ENCODE measurements at places on chromosomes 13 and 19. TPM values are rescaled to one million over a fixed set of nuclear protein-coding genes. Genes with fewer than 3 reads are reported as not detected.

Gene PEAK3
- total RNA-seq: not detected

Gene CATSPERD
- total RNA-seq: not detected

Gene TMEM221
- total RNA-seq: 1.2 TPM

Gene SIGLEC6
- total RNA-seq: not detected

Gene JOSD2
- total RNA-seq: 19.0 TPM

DNA sequence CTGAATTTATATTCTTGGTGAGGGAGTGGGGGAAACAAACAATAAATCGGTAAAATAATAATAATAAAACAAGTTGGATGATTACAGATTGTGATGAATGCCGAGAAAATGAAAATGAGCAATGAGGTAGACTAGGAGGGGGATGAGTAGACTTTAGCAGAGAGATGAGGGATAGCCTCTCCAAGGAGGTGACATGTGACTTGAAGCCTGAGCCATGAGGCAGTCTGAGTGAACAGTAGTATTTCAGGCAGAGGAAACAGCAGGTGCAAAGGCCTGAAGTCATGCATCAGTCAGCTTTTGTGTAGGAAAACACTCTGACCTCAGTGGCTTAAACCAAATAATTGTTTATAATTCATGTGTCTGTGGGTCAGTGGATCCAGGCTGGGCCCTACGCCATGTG is 4.6 kb downstream of the ZNF135 start:
- DNase-seq: no peak

- no peak for DNase-seq
These were observed 6.9 kb upstream of the SULT2B1 start for GRCh38 chr19:48544856-48545750.

DNA sequence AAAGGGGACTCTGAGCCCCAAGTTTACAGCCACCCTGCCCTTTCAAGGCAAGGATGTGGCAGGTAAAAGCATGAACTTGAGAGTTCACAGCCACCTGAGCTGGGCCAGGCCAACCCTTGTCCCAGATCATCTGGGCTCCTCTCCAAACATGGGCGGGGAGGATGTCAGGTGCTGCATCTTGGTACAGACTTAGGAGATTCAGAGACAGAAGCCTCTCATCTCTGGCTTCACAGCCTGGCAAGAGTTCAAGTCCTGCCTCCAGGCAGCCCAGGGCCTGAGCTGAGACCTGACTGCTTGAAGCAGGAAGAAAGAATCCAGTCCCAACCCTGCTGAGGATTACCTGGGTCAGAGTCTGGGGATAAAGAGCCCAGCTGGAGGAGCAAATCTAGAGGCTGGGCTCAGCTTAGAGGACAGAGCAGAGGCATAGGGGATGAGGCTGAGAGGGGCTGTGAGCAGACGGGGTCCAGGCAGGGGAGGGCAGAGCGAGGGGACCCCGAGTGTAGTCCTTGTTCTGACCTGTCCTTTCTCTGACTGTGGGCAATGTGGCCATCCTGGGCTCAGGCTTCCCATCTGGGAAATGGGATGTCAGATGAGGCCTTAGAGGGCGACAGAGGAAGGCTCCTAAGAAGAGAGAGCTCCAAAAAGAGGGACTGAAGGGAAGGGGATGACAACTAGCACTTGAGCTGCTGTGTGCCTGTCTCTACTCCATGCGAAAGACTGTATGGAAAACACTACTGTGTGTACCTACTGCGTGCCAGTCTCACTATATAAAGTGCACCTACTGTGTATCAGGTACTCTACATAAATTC is 6.6 kb upstream of the OR10H5 start:
- DNase-seq: no peak

- DNase-seq: no peak
These were observed 70.0 kb downstream of the MZT1 start for GRCh38 chr13:72657379-72657778.

DNA sequence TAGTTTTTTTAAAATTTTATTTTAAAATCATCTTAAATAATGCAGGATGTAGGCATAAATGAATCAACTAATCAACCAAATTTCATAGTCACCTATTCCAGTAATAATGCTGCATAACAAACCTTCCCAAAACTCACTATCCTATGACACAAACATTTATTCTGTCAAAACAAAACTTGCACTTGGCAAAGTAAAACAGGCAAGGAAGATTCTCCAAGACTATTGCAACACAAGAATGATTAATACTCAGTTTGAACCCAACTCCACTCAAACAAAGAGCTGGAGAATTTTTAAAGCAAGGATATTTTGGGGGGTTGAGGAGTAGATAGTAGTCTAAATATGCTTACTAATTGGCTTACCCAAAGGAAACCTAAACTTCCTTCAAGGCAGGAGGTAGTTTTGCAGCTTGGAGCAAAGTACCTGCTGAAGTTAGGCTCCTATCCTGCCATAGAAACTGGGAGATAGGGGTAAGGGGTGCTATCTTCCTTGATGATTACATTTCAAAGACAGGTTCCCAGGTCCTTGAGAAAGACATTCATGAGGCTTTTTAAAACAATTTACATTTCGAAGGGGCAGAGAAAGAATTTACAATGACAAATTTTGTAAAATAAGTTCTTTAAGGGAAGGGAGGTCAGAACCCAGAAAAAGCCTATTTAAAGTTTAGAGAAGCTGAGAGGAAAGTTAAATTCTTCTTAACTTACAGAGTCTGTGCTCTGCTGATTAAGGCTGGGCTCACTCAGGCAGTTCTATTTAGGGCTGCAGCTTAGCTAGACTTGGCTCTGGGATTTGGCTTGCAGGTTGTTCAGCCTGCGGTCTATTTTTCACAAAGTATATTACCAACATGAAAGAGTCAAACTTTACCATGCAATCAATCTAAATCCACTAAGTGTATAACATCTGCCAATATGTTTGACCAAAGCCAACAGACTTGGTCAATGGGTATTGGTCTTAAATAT is 549.0 kb downstream of the KCTD12 start:
- DNase-seq: no peak

- DNase-seq: peak; percentile 43
These were observed 810 bp upstream of the NFKBID start for GRCh38 chr19:35901055-35901644.

DNA sequence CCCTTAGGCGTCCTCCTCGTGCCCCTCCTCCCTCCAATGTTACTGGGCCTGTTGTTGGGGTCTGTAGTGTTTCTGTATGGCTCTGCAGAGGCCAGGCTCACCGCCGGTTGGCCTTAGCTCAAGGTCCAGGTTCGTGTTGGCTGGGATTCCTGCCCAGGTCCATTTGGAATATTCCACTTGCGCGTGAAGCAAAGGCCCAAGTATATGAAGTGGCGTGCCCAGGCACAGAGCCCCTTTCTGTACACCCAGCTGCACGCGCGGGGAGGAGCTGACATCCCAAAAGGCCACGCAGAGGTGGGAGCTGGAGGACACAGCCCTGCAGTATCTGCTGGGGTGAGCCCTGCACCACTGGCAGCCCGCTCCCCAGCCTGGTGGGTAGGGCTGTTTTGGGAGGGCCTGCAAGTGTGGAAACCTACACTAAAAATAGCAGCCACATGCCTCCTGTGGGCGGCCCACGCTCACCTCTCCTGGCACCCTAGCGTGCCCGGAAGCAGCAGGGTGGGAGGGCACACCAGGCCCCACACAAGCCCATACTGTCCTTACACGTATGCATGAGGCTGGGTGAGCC is 30.2 kb downstream of the CRTC1 start:
- DNase-seq: no peak

GRCh38 chr19:17041976-17042375 is 15.4 kb upstream of the CPAMD8 start:
- DNase-seq: no peak

GRCh38 chr19:6213266-6213595 is 66.5 kb downstream of the MLLT1 start:
- DNase-seq: no peak

DNA sequence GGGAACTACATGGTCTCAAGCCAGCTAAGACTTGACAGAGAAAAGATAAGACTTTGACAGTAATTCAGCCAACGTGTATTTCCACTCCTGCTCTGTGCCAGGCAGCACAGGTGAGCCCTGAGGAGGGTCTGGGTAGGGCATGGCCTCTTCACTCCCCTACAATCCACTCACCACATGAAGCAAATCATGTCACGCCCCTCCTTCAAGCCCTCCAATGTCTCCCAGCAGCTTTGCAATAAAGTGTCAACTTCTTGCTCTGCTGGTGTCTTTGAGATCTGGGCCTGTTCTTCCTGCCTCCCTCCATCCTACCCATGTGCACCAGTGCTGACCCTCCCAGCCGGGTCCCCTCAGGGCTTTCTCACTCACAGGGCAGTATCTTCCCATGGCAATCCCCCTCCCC is 58.5 kb downstream of the CCDC70 start:
- no peak for DNase-seq

- DNase-seq: no peak
These were observed 23.2 kb downstream of the EGLN2 start for GRCh38 chr19:40822161-40822560.

DNA sequence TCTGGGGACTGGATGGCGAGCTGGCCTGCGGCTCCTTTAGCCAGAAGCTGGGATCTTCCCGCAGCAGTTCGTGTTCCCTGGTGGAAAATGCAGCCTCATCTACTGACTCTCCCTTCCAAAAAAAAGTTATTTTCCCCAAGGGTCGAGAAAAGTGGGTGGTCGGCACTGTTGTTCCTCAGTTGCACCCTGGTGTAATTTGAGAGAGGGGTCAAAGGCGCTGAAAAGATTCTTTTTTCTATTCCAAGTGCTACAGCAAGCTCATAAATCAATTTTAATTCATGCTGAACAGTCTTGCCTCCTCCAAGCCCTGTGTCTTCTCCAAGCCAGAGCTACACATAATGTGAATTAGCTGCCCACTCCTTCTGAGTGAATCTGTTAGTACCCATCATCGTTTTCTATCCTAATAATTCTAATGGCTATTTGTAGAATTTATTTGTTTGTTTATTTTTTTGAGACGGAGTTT is 774 bp downstream of the SLC25A15 start:
- no peak for DNase-seq

- no peak for DNase-seq
These were observed 34.2 kb downstream of the RUBCNL start for GRCh38 chr13:46352805-46353204.

GRCh38 chr19:33578697-33579096 is 43.1 kb upstream of the CHST8 start:
- DNase-seq: no peak

DNA sequence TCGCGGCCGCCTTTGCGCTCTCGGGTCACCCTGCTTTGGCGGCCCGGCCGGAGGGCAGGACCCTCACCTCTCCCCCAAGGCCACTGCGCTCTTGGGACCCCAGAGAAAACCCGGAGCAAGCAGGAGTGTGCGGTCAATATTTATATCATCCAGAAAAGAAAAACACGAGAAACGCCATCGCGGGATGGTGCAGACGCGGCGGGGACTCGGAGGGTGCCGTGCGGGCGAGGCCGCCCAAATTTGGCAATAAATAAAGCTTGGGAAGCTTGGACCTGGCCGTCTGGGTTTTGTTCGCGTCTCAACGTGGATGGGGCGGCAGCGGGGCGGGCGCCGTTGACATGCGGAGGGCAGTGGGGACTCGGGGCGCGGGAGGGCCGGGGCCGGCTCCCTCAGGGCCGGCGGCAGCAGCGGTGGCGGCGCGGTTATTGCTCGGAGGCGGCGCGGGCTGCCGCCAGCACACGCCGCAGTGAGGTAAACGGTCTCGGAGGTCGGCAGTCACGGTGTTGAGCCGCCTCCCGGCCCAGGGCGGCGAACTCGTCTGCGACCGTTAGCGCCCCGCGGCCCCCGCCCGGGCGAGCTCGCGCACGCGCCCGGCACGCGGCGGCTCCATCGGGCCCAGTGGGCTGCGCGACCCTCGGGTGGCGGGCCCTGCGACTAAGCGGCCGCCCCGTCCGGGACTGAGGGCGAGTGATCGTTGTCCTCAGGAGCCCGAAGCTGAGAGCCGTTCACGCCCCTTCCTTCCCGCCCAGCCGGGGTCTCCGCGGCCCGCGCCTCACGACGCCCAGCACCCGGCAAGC is 9.4 kb downstream of the CBARP start:
- DNase-seq: no peak
